ENCODE measurements at places on chromosomes 2 and 18.

GRCh38 chr2:40062381-40062780, 283.3 kb upstream of the THUMPD2 start:
- DNase-seq = no peak

GRCh38 chr2:216773072-216773471, 77.7 kb upstream of the IGFBP5 start:
- no peak for DNase-seq

DNA sequence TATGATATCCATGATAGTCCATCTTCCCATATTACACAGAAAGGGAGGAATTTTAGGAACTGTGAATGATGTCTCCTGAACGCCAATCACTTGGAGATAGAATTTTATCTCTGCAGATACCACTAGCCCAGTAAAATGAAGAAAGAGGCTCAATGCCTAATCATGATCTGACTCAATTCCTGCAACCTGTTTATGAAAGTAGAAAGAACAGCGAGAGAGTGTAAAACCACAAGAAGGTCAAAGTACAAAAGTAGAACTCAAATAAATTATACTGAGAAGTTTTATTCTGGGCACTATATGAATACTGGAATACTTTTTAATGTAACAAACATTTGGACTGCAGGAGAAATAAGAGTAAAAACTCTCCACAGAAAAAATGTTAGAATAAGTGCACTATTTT, 892.1 kb upstream of the DDX18 start:
- DNase-seq = no peak

DNA sequence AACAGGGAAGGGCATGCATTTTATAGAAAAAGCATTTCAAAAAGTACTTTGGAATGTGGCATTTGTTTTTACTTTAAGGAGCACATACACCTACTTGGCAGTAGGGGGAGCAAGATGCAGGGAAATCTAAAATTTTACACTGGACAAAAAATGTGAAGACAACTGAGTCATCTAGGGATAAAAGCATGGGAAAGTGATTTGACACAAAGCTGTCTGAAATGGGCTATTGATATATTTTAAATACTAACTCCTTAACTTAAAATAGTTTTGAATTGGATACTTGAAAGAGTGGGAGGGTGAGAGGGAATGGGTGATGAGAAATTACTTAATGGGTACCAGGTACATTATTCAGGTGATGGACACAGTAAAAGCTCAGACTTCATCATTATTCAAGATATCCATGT, 15.8 kb downstream of the TMEM200C start:
- no peak for DNase-seq

- DNase-seq = no peak
Measured at GRCh38 chr2:41806286-41806685, 241.5 kb upstream of the PKDCC start.

GRCh38 chr2:236113425-236113824, 54.8 kb downstream of the GBX2 start:
- DNase-seq = no peak

DNA sequence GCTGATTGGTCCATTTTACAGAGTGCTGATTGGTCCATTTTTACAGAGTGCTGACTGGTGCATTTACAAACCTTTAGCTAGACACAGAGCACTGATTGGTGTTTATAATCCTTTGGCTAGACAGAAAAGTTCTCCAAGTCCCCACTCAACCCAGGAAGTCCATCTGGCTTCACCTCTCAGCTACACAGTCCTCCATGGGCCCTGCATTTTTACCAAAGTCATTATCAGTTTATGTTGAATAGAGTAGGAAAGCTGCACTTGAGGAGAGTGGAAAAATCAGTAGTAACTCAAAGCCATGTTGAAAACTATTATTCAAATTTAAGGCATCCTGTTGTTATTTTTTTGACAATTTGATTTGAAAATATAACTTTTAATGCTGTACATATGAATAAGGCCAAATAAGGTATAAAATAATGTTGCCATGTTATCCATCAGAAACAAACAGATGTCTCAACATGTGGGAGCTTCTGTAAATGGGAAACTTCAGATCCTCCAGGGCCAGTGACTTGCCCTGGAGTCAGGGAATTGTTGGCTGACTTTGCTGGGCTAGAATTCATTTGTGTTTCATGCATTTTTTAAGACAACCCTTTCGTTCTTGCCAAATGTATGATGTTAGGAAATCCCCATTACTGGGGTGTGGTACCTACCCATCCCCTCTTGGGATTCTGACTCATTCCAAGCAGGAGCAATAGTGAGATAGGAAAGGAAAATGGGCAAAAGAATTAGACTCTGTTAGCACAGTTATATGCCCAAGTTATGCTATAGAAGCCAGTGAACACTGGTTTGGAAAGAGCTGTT, 37.8 kb upstream of the CCDC195 start:
- DNase-seq = no peak

GRCh38 chr2:42105330-42106256, 57.8 kb downstream of the PKDCC start:
- peak; percentile 64 for DNase-seq

DNA sequence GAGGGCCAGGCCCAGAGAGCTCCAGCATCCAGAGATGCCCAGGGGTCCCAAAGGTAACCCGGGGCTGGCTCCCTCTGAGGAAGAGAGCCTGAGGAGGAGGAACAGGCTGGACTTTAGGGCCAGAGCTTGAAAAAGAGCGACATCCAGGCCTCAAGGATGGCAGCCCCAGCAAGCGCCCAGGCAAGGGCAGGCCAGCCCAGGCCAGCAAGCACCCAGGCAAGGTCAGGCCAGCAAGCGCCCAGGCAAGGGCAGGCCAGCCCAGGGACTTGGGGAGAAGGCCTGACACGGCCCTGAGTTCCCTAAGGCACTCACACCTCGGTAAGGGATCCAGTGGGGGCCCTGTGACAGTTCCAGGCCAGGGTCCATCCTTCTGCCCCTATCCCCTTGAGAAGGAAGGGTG, 30.4 kb downstream of the DBI start:
- DNase-seq = no peak

DNA sequence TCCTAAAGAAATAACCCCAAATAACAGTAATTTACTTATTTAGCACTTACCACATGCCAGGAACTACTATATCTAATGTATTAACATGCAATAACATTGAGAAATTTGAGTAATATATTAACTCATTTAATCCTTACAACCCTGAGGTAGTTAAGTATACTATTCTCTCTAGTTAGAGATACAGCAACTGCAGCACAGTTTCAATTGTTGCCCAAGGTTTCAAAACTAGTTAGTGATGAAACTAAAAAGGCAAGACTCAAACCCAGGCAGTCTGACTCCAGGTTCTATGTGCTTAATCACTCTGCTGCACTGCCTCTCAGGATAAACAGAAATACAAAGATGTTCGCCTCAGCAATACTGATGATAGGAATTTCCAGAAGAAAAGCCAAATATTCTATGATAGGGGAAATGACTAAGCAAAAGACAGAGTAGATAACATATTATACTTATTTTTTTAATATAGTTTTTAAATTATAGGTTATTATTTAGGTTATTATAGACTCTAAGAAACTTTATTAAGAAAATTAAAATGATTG, 88.0 kb downstream of the SS18 start:
- no peak for DNase-seq

DNA sequence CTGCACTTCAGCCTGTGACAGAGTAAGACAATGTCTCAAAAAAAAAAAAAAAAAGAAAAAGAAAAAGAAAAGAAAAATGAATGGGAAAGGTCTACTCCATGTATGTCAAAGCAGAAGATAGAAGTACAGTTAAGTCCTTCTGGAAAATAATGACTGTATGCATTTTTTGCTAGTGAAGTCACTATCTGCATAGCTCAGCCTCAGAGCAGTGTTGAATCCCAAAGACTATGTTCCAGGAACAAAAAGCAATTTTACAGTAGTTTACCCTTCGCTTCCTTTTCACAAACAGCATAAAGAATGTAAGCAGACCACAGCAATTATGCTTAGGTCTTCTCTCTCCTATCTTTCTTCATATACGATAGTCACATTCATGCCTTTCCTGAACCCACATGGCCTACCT, 497.4 kb downstream of the CMPK2 start:
- DNase-seq = no peak

DNA sequence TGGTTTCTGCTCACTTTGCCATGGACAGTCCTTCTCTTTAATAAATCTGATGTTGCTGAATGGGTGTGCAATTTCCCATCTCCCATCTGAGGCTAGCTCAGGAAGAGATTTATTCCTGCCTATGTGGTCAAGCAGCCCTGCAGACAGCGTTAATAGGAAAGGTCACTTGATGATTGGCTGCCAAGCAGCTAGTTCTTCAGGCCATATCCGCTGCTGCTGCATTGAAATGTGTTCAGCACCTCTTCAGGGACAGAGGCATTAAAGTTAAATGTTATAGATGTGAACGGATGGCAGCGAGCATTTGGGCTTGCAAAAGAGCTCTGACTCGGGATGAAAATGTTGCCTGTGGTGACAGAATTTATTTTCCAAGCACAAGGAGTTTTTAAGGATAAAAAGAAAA, 474.2 kb downstream of the PIK3C3 start:
- no peak for DNase-seq

DNA sequence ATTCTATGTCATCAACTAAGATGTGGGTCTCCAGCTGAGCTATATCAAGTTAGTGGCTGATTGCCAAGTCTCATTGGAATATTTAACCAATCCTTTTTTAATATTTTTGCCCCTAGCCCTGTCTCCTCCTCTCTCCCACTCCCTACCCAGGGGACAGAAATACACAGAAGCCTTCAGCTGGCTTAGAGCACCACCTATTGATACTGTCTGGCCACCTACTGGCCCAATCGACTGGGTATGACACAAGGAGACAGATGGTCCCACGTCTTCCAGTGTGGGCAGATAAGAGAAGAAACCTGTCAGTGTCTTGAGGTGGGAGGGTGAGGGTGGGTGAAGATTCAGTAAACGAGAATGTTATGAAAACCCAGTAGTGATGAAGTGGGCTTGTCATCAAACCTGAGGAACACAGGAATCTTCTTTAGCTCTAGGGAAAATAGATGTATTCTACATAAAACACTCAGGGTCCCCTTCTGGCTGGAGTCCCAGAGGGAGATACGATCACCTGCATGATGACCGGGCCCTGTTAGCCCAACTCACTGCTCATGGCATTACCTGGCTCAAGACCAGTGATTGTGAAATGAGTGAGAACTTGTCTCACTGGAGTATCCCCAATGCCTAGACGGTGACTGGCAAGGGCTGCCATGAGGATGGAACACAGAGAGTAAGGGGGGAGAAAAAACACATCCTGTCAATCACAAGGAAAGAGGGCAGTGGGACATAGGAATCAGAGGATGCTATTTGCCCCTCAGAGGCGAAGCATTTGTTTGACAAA, 26.7 kb downstream of the POLR1A start:
- no peak for DNase-seq

- no peak for DNase-seq
Measured at GRCh38 chr2:172370821-172371455, 56.4 kb upstream of the ITGA6 start.

DNA sequence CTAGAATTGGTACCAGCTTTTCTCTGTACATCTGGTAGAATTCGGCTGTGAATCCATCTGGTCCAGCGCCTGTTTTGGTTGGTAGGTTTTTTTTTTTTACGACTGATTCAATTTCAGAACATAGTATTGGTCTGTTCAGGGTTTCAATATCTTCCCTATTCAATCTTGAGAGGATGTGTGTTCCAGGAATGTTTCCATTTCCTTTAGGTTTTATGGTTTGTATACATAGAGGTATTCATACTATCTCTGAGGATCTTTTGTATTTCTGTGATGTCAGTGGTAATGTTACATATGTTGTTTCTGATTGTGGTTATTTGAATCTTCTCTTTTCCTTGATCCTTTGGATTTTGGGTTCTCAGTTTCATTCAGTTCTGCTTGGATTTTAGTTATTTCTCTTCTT, 172.1 kb upstream of the ITGA4 start:
- no peak for DNase-seq

DNA sequence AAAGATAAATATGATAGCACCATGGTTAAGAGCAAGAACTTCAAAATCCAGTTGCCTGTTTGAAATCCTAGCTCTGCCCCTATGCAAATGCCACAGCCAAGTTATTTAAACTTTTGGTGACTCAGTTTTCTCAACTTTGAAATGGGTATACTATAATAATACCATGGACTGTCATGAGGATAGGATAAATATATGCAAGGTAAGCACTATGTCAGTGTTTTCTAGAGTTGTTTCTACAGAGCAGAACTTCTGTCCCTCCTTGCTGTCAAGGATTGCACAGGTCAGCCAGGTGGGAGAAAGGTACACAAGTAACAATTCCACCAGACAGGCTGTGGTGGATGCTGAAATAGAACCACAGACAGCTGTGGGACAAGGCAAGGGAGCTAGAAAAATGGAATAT, 55.7 kb upstream of the BOD1L2 start:
- DNase-seq = no peak

GRCh38 chr2:69565431-69565839, 78.1 kb downstream of the AAK1 start:
- DNase-seq = no peak

GRCh38 chr2:100278986-100279385, 43.3 kb downstream of the LONRF2 start:
- no peak for DNase-seq

- no peak for DNase-seq
Measured at GRCh38 chr2:30195016-30195415, 36.3 kb upstream of the LBH start.

DNA sequence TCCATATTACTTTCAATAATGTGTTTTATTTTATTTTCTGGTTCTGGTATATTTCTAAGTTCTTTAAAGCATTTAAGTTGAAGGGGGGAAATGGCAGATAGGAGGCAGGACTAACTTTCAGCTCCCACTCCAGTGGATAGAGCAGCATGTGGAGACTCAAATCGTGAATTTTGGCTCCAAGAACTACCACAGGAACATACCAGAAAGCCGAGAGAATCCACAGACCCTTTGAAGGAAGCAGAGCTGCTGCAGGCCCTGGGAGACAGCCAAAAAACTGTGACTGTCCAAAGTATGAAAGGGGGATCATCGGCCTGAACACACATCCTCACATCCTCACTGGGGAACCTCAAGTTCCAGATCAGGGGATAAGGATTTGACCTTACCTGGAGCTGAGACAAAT, 207.6 kb upstream of the VWC2L start:
- no peak for DNase-seq

GRCh38 chr18:35089891-35090550, 48.8 kb downstream of the MAPRE2 start:
- DNase-seq = no peak

DNA sequence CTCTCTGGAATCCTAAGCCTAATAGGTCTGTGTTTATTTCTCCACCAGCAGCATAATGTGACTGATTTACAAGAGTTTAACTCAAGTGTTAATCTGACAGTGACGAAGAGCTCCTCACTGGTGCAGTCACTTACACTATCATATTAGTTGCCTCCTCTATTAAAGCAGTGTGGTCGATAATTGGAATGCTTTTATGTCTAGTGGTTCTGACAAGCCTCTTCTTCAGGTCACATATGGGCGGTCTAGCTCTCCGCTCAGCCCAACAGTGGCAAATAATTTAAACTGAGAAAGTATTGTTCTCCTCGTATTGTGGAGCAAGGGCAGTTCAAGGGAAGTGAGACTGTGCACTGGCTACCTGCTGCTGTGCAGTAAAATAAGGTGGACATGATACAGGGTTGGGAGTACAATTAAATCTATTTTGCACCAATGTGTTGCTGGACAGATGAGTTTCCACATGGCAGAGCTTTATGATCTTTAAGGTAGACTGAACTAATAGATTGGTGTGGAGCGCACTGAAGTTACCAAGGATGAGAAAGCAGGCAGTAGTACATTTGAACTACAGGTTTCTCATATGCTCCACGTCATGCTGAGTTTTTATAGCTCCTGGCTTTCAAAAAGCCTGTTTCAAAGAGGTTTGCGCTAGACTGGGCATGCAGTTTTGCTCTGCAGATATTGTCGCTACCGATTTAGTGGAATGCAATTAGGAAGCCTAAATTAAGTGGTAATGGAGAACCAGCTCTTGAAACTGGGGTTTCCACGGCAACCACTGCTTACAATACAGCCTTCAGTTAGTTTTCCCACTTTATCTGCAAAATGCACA, 151.7 kb upstream of the POU3F3 start:
- DNase-seq = no peak

All from GF-D8 (cell line).